ENCODE measurements at places on chromosomes 1 and 21. TPM values are rescaled to one million over a fixed set of nuclear protein-coding genes. Genes with fewer than 3 reads are reported as not detected.

The CDK18 gene
- 1.9 TPM for total RNA-seq

The INAVA gene
- total RNA-seq, result 0.29 TPM

The ARV1 gene
- 15.9 TPM for total RNA-seq

The C1orf105 gene
- not detected for total RNA-seq

The DSTYK gene
- total RNA-seq, result 13.8 TPM

The LRRC39 gene
- 0.69 TPM for total RNA-seq

The EFHD2 gene
- total RNA-seq, result 81.7 TPM

GRCh38 chr1:912740-913301 lies 10.9 kb upstream of the SAMD11 start:
- peak; percentile 3 for DNase-seq

- no peak for DNase-seq
Observed at GRCh38 chr1:4655674-4656532, 1.5 kb downstream of the AJAP1 start.

- DNase-seq, result no peak
Observed at GRCh38 chr1:203516906-203517305, 23.0 kb downstream of the OPTC start.

- peak; percentile 77 for DNase-seq
Observed at GRCh38 chr1:211698161-211699026, 23.0 kb upstream of the NEK2 start.

GRCh38 chr1:25807480-25808390 lies 7.7 kb downstream of the SELENON start:
- DNase-seq, result no peak

DNA sequence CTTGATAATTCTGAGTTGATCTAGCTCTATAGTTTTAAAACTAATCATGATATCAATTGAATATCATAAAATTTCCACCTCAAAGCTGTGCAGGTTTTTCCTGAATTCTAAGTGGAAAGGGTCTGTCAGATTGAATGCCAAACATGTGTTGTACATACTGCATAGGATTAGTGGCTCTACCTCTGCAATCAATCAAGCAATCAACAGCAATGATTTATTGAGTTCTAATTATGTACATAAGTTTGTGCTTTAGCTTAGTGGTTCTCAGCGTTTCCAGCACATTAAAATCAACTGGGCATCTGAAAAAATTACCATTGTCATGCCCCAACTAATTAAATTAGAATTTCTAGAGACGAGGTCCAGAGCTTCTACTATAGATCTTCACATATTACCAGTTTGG lies 251.5 kb downstream of the BACH1 start:
- DNase-seq, result no peak

- no peak for DNase-seq
Observed at GRCh38 chr1:185860859-185861258, 126.7 kb downstream of the HMCN1 start.

- no peak for DNase-seq
Observed at GRCh38 chr1:183032122-183032921, 9.1 kb downstream of the LAMC1 start.

DNA sequence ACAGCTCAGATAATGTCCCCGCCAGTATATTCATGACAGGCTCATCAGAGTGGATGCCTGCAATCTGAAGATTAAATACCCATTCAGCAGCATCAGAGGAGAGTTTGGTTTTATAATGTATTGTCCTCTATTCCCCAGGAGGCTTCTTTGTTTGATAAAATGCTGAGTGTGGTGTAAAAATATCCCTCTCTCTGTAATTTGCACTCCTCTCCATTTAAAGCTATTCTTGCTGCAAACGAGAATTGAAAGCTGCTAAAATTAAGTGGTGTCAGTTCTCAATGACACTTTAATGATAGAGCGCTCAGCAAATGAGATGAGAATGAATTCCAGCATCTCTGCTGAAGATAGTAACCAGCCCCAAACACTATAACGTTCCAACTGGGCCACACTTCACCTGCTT lies 205.7 kb upstream of the RRP15 start:
- no peak for DNase-seq

DNA sequence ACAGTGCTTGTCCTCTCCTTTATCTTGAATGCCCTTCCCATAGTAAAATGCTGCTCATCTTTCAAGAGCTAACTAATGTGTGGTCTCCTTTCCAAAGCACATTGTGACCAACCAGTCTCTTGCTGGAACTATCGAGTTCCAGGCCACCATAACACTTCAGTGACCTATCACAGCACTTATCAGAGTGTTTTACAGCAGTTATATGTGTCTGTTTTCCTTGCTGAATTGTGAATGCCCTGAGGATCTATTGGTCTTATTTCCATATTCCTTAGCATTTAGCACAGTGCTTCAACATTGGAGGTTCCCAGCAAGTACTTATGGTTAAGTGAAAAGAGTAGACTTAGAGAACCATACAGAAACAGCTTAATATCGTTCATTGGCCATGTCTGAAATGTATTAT lies 264.3 kb downstream of the DYRK1A start:
- no peak for DNase-seq

GRCh38 chr1:4614371-4615137 lies 39.9 kb upstream of the AJAP1 start:
- DNase-seq, result no peak

DNA sequence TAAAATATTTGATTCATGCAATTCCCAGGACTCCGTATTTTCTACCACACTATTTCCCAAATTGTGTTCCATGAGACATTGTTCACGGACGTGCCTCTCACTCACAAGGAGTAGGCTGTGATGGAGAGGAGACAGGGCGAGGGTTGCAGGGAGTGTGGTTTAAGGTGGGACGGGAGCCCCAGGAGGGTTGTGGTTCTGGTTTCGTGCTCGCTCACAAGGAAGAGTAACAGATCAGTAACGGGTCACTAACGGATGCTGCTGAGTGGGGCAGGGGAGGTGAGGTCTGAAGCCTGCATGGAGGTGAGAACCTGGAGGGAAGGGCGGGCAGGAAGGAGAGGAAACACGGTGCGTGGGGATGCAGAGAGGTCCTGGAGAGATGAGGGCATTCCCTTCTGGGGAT lies 28.8 kb downstream of the TFF3 start:
- no peak for DNase-seq

DNA sequence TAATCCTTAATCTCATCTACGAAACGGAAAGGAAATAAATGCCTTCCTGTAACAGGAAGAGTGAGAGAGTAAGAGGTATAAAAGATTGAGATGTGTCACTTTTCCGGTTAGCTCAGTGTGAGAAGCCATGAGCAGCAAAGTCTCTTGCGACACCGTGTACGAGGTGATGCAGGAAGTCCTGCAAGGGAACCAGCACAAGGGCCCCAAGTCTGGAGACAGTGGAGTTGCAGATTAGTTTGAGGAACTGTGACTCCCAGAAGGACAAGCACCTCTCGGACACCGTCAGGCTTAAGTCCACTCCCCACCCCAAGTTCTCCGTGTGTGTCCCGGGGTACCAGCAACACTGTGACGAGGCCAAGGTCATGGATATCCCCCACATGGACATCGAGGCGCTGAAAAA lies 592.3 kb upstream of the ADGRL2 start:
- no peak for DNase-seq

GRCh38 chr21:31343680-31344480 lies at the start of gene TIAM1:
TIAM1 (minus strand) TSS chr21:31344261; CDS start chr21:31266972, 77,289 bp downstream.
- DNase-seq, result no peak

GRCh38 chr1:151402764-151403163 lies 3.4 kb downstream of the PSMB4 start:
- no peak for DNase-seq

DNA sequence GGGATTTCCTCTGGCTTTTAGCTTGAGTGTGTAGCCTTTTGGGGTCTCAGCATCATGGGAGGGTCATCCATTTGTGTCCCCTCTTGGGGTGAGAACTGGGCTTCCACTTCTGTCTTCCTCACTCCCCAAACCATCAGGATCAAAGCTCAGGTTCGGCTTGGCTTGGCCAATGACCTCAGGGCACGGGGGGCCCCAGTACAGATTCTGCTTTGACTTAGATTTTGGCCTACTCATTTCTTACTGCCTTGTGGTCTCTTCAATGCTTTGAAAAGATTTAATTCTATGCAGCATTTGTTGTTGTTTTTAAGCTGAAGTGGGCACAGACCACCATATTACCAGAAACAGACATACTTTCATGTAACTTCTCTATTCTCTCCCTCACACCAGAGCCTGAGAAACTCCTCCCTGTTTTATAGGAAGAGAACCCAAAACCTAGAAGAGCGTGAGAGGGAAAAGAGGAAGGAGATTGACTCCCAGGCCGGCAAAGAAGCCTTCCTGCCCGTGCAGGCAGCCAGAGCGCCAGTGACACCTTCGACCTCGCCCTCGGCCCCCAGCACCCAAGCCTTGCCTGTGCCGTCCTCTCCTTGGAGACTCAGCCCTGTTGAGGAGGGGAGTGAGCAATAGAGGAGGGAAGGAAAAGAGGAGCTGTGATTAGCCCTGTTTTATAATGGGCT lies 1.9 kb upstream of the S100A3 start:
- no peak for DNase-seq

GRCh38 chr1:121443001-121443540 lies 258.3 kb downstream of the SRGAP2C start:
- no peak for DNase-seq

DNA sequence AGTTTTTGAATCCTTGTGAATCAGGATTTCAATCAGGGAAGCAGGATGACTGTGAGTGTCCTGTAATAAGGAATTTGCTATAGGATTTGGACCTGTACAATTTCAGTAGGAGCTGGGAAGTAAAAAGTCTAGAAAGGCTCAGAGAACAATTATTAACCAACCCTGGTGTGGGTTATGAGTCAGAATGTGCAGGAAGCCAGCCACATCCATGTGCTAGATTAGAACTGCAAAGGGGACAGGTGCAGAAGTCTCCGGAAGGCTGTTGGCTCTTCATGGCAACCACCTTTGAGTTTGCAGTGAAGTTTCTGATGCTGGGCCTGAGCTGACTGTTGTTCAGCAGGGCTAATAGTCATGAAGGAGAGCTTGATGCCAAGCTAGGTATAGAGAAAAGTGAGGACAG lies 70.7 kb downstream of the SPATA46 start:
- DNase-seq, result no peak

DNA sequence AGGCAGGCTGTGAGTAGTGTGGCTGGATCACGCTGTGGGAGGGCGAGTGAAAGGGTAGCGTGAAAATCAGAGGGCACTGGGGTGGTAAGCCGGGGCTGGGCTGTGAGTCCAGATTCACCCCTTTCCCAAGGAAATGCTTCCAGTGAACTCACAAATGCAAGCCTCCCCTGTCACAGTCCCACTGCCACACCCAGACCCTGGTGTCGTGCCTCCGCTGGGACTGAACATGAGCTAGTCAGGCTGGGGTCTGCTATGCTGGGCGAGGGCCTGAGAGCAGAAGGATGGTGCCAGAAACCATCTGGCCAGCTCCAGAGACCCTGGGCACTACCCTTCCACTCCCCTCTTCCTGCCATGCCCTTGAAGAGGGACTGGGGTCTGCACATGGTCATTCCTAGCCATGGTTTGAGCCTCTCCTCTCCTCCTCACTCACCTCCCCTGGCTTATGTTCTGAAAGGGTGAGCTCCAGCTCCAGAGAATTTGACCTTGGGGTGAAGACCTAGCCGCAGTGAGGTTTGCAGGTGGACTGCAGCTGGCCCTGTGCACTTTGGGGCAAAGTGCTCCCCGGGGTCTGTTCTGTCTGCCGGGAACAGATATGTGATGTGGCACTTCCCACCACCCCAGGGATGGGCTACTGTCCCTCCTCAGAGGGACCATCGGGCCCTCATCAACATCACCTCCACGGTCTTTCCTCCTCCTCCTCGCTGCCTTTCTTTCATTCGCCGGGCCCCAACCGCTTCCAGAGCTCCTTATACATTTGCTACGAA lies 365.6 kb downstream of the RPS6KC1 start:
- DNase-seq, result no peak

DNA sequence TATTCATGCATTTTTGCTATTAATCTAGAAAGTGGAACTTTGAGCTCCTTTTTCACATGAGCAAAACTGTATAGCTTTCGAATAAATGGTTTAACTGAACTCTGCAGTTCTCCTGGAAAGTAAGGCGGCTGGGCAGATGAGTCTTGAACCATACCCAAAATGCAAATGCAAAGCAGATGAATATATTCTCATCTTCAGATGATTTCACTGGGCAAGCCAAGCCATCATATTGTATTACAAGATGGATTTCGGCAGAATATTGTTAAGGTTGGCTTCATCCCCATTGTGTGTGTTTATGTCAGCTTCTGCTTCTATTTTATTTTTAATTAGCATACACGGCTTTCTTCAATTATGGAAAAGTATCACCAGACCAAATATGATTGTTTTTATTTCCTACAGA lies 209.6 kb downstream of the GREM2 start:
- DNase-seq, result no peak

DNA sequence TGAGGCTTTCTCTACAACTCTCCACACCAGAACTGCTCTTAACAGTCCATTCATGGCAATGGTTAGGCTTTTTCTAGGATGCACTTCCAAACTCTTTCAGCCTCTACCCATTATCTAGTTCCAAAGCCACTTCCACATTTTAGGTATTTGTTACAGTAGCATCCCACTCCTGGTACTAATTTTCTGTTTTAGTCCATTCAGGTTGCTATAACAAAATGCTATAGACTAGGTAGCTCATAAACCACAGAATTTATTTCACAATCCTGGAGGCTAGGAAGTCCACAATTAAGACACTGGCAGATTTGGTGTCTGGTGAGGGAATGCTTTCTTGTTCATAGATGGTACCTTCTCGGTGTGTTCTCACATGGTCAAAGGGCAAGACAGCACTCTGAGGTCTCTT lies 17.3 kb upstream of the EPS8L3 start:
- no peak for DNase-seq

GRCh38 chr21:17848228-17848627 lies 29.1 kb upstream of the C21orf91 start:
- no peak for DNase-seq

- no peak for DNase-seq
Observed at GRCh38 chr1:175742790-175743459, 470 bp downstream of the TNR start.

GRCh38 chr1:15191770-15192169 lies 38.2 kb downstream of the TMEM51 start:
- no peak for DNase-seq

- no peak for DNase-seq
Observed at GRCh38 chr1:112239683-112240330, 156.2 kb upstream of the CTTNBP2NL start.

DNA sequence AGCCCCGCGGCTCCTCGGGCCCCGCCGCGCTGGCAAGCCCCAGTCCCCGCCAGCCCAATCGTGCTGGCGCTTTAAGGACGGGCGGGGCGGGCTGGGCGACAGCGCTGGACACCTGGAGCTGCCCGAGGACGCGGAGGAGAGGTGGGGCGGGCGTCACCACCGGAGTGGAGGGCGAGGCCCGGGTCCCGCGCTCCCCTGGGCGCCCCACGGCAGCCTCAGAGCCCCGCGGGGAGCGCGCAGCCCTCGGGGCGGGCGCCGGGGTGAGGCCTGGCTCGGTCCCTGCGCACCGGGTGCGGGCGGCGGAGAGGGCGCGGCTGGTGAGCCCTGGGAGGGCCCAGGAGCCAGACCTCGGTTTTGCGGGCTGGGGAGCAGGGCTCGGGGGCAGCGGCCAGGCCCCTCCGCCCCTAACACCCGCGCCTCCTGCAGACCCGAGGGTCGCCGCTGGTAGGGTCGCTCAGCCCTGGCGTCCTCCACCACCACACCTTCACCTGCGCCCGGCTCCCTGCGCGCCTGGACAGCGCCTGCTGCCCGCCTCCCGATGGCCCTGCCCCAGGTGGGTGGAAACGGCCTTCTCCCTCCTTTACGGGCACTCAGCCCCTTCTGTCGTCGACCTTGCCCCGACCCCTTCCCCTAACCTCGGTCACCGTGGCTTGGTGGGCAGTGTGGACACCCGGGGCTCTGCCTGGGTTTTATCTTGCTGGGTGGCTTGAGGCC lies at the start of gene TMEM61:
TSS of gene TMEM61 (plus strand) at position 101 of the 714 bp plus-strand sequence. CDS start at position 539, 438 bp downstream.
- DNase-seq, result no peak
